ENCODE measurements at places on chromosomes 6 and 20. TPM values are rescaled to one million over a fixed set of nuclear protein-coding genes. Genes with fewer than 3 reads are reported as not detected.

Gene GTSF1L
- not detected for polyA plus RNA-seq

Gene GPX5
- not detected for polyA plus RNA-seq

Gene MAN1A1
- polyA plus RNA-seq: 6.6 TPM

Gene IFNGR1
- 121 TPM for polyA plus RNA-seq

Gene CBLN4
- not detected for polyA plus RNA-seq

Gene BNIP5
- polyA plus RNA-seq: not detected

Gene METTL24
- not detected for polyA plus RNA-seq

Gene MUCL3
- not detected for polyA plus RNA-seq

Gene BCL2L1
- 35.2 TPM for polyA plus RNA-seq

Gene CLDN20
- polyA plus RNA-seq: not detected

Gene PCK1
- 2.2 TPM for polyA plus RNA-seq

Gene RGS17
- 0.12 TPM for polyA plus RNA-seq

Gene EYS
- polyA plus RNA-seq: not detected

Gene ZKSCAN3
- 2.1 TPM for polyA plus RNA-seq

All from heart right ventricle (tissue), 16 donors.